LoVo (cell line): ENCODE measurements at places on chromosomes 13 and 19.

DNA sequence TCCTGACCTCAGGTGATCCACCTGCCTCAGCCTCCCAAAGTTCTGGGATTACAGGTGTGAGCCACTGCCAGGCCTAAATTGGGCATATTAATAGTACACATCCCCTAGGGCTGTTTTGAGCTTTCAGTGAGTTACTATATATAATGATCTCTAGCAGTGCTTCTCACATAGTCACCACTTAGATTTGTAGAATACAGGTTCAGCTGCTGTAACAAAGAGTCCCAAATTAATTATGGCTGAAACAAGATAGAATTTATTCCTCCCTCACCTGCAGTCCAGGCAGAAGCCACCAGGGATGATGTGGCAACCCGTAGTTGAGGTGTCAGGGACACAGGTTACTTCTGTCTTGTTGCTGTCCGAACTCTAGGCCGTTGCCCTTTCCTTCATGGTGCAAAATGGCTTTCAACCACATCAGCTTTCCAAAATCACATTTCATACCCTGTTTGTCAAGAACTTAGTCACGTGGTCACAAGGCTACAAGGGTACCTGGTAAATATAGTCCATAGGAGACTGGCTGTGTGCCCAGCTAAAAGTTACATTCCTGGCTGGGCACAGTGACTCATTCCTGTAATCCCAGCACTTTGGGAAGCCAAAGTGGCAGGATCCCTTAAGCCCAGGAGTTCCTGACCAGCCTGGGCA lies 2.9 kb downstream of the PROSER3 start:
- DNase-seq: no peak

- DNase-seq: no peak
Measured at GRCh38 chr13:114148521-114148855, 16.1 kb upstream of the RASA3 start.

- DNase-seq: no peak
Measured at GRCh38 chr13:42170029-42170428, 101.9 kb upstream of the AKAP11 start.

DNA sequence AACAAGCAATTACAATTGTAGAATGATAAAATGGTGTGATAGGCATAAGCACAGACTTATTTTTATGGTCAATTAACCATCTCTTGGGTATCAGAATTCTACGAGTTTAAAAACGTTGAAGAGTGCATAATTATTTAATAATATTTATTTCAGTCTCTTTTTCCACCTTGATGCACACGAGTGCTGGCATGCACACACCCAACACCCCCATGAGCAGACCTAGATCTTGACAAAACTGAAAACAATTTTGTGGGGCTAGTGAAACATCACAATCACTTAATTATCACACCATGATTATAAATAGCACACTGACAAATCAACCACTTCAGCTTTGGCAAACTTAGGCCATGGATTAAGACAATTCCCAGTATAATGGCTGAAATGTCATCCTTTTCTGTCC lies 61.0 kb upstream of the RFC3 start:
- DNase-seq: no peak

DNA sequence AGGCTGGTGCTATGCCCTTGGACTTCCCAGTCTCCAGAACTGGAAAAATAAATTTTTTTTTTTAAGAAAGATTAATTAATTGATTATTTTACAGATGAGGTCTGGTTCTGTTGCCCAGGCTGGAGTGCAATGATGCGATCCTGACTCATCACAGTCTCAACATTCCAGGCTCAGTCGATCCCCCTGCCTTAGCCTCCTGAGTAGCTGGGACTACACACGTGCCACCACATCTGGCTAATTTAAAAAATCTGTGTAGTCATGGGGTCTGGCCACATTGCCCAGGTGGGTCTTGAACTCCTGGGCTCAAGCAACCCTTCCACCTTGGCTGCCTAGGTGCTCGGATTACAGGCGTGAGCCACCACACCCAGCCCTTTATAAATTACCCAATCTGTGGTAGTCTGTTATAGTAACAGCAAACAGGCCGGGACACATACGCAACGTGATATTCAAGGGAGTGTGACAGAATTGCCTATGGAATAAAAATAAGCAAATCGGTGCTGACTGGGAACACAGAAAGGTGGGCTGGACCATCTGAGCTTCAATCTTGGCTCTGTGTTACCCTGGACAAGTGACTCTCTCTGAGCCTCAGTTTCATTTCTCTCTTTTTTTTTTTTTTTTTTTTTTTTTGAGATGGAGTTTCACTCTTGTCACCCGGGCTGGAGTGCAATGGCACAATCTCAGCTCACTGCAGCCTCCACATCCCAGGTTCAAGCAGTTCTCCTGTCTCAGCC lies 42.8 kb downstream of the PIN1 start:
- DNase-seq: no peak

DNA sequence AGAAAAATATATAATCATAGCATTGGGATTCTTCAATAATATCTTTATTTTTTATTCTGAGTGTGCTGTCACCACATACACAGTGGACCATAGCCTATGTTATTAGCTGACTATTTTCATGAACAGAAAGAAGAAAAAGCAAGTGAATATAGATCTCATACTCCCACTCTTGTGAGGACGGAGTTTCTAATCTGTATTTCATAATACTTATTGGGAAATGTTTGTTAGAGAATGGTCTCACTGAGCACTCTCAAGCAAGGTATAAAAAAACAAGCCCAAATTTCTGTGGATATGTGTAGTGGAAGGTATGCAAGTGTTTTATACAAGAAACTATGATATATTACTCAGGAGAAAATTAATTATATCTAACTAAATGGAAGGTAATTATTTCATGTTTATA lies 1218.1 kb downstream of the SLITRK1 start:
- DNase-seq: no peak

- DNase-seq: no peak
Measured at GRCh38 chr13:33683376-33683775, 134.6 kb upstream of the RFC3 start.
